ENCODE measurements at places on chromosomes 3 and 15. TPM values are rescaled to one million over a fixed set of nuclear protein-coding genes. Genes with fewer than 3 reads are reported as not detected.

Gene AP3S2
- total RNA-seq = 17.4 TPM

Gene TRIM69
- total RNA-seq = 16.2 TPM

DNA sequence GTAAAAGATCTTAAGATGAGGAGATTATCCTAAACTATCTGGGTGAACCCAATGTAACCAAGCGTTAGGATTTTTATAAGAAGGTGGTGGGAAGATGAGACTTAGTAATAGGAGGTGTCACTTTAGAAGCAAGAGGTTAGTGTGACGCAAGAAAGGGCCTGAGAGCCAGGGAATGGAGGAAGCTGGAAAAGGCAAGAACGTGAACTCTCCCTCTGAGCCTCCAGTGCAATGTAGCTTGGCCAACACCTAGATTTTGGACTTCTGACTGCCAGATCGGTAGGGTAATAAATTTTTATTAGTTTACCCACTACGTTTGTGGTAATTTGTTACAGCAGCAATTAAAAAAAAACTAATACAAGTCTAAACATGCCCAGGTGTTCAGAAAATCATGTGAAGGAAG is 20.8 kb upstream of the CNTN6 start:
- DNase-seq = no peak
- no peak overlapping the region for H3K4me3 ChIP-seq
- no peaks in the 10 kb centered on the region for H3K27me3 ChIP-seq
- no peak overlapping the region for H3K27ac ChIP-seq
- H3K36me3 ChIP-seq = no peaks in the 10 kb centered on the region

DNA sequence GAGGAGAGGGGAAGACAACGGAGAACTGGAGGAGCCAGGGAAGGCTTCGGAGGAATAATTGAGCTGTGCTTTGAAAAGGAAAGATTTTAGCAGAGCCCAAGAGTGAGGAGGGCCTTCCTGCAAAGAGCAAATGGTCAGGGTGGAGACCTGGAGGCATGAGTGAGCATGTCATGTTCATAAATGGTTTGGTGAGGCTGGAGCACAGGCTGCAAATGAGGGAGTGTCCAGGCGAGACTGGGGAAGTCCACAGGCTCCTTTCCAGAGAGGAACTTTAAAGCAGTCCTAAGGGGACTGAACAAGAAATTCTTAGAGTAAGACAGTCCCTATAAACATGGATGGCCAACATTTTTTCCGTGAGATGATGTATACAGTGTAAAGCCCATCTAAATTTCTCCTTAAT is 108.8 kb downstream of the THSD4 start:
- no peaks in the 10 kb centered on the region for H3K36me3 ChIP-seq
- no peak overlapping the region for H3K27ac ChIP-seq
- H3K4me1 ChIP-seq = no peaks in the 10 kb centered on the region
- no peak overlapping the region for H3K4me3 ChIP-seq

GRCh38 chr3:31575448-31575847 is 42.7 kb downstream of the STT3B start:
- H3K27me3 ChIP-seq = no peaks in the 10 kb centered on the region
- no peaks in the 10 kb centered on the region for H3K36me3 ChIP-seq
- no peak for DNase-seq

GRCh38 chr15:81948222-81948621 is 97.6 kb downstream of the MEX3B start:
- H3K4me3 ChIP-seq = no peak overlapping the region
- no peak for DNase-seq
- no peaks in the 10 kb centered on the region for H3K36me3 ChIP-seq

All from uterus (tissue), 4 donors.